ENCODE measurements at places on chromosomes 2 and 18.

- DNase-seq: no peak
Observed at GRCh38 chr2:142892715-142893114, 15.3 kb downstream of the KYNU start.

DNA sequence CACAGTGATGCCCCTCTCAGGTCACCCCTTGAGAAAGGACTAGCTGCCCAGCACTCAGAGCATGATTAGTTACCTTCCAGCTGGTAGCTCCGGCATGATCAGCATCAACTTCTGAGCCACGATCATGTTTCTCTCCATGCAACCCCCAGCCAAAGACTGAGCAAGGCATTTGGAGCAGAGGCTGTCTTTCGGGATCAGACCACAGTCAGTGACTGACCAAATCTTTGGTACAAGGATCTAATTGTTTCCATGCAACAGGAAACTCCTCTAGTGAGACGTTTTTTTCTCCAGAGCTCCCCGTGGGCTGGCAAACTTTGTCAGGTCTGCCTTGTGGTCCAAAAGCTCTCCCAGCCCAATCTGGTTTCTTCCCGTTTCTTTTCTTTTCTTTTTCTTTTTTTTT lies 244.3 kb downstream of the METTL4 start:
- DNase-seq: no peak

DNA sequence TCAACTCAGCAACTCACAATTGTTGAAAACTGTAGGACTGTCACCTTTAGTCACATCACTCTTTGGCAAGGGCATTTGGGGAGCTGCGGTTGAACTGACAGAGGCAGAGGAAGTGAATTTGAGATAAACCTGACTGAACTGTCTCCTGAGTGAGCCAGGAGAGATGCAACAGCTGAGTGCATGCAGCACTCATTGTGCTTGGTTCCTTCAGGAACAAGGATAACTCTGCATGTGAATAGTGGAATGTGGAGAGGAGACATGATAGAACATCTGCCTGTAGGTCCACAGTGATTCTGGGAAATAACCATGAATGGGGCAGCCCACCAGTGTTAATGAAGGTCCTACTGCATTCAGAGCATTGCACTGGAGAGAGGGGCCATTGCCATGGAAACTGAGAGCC lies 494.7 kb downstream of the STK39 start:
- DNase-seq: no peak

- DNase-seq: no peak
Observed at GRCh38 chr2:30448308-30448707, 1.3 kb downstream of the LCLAT1 start.

DNA sequence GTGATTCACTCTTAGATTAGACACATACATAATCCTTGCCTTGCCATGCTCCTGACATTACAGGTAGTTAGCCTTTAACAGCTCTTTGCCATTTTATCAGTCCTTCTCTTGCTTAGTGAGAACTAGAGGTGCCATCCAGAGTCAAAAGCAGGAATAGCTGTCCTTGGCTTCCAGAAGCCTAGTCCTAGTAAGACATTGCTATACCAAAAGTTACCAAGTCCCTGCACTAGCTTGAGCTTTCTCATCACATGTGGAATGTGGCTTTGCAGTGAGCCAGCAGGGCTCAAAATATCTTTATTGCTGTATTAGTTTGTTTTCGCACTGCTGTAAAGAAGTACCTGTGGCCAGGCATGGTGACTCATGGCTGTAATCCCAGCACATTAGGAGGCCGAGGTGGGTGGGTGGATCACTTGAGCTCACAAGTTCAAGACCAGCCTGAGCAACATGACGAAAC lies 104.7 kb upstream of the NOSTRIN start:
- no peak for DNase-seq

DNA sequence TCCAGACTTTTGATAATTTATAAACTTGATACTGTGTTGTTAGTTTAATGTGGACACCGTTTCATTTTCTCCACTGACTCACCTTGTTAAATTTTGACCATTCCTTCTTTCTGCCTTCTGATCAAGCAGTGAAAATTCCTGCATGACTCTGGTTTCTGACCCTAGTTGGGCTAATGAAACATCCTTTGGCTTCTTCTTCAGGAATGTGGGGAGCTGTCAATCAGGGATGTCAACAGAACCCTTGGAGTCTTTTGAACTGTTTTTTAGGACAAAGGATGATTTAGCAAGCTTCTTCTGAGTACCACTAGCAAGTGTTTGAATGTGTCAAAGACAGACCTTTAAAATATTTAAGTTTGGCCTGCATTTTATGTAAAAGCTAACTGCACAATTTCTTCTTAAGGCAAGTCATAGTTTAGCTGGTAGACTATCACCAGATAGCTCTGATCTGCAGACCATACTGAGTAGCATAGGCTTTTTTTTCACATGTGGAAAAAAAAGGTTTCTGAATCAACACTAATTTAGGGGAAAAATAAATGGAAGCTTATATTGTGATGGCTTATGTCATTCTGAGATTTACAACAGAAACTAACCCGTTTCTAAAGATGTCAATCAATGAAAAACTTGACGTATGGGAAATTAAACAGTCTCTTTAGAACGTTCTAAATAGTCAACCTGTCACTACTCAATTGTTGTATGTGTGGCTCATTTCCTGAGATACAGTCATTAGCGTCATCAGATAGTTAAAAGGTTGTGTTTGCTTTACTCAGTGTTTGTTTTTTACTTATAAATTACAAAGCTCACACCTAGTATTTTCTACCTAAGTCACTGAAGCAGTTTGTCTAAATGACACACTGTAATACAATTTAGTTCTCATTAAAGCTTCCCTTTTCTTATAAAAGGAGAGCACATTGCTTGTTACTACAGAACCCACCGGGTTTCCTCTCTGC lies 311.4 kb downstream of the PTPRM start:
- no peak for DNase-seq

- no peak for DNase-seq
Observed at GRCh38 chr2:45886171-45886663, 234.7 kb downstream of the PRKCE start.

DNA sequence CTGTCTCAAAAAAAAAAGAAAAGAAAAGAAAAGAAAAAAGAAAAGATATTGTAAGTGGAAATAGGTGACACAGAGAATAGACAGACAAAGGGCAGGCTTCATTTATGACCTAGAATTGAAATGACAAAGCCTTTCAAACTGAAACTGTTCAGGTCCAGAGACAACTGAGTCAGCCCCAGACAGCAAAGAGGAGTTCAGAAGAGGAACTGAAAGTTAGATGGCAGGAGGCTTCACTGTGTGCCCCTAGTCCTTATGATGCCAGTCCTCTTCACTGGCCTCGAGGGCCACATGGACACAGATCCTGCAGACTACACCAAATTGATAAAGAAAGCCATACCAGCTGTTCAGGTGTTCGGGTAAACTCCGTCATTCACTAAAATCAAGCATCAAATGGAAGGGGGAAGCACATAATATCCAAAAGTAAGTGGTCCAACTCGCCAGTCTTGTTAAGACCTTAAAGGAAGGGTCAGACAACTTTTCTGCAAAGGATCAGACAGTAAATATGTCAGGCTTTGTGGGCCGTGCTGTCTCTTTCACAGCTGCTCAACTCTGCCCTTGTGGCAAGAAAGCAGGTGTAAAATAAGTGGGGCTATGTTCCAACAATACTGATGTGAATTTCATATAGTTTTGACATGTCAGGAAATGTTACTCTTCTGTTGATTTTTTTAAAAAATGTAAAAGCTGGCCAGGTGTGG lies 231.9 kb upstream of the MGAT5 start:
- DNase-seq: peak; percentile 56

GRCh38 chr2:147224070-147224469 lies 620.8 kb upstream of the ACVR2A start:
- no peak for DNase-seq

- DNase-seq: no peak
Observed at GRCh38 chr2:69581774-69582581, 61.6 kb downstream of the AAK1 start.

DNA sequence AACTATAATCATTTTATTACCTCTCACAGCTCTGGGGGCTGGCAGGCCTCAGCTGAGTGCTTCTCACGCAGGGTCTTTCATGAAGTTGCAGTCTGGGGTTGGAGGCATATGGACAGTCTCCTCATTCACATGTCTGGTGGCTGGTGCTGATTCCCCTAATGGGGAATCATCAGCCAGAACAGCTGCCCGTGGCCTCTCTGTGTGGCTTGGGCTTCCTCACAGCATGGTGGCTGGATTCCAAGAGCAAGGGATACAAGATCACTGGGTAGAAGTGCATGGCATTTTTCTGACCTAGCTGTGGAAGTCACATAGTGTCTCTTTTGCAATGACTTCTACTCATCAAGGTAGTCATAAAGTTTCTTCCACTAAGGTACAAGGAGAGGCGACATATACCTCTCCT lies 59.0 kb upstream of the LAPTM4A start:
- DNase-seq: no peak

DNA sequence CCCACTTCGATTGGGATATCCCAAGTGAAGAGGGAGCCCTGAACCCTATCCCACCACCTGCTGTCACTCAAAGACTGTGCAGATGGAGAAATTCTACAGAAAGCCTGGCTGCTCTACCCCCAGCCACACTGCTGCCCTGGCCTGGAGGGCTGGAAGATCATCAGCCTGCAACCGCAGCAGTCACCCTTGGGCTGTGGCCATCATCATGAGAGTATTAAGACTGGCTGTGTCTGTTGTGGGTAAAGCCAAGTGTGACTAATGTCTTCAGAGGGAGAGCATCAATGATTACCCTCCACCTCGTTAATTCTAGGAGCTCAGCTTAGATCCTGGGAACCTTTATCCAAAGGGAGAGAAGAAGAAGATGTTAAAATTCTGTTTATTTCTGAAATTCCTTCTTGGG lies 221.5 kb downstream of the TFCP2L1 start:
- no peak for DNase-seq

DNA sequence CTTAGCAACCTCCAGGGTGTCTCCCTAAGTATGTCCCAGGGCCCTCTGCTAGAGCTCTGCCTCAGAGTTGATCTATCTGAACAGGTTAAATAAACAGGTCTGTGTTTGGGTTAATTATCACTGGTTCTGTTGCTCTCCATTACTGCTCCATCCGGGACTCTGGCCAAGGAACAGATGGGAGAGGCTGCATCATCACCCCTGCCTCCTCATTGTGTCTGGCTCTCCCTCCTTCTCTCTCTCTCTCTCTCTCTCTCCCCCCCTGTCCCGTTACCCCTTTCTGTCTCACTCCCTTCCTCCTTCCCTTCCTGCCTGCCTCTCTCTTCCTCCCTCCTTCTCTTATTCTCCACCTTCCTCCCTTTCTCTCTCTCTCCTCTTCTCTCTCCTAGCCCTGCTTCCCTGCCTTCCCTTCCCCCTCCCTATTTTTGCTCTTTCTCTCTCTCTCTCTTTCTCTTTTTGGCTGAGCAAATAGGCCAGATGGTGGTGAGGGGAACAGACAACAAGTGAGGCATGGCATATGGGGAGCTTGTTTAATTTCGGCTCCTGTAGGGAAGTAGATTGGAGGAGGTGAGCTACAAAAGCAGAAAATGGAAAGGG lies 62.1 kb downstream of the SETBP1 start:
- no peak for DNase-seq

GRCh38 chr18:8911408-8912340 lies 190.8 kb upstream of the NDUFV2 start:
- peak; percentile 10 for DNase-seq

DNA sequence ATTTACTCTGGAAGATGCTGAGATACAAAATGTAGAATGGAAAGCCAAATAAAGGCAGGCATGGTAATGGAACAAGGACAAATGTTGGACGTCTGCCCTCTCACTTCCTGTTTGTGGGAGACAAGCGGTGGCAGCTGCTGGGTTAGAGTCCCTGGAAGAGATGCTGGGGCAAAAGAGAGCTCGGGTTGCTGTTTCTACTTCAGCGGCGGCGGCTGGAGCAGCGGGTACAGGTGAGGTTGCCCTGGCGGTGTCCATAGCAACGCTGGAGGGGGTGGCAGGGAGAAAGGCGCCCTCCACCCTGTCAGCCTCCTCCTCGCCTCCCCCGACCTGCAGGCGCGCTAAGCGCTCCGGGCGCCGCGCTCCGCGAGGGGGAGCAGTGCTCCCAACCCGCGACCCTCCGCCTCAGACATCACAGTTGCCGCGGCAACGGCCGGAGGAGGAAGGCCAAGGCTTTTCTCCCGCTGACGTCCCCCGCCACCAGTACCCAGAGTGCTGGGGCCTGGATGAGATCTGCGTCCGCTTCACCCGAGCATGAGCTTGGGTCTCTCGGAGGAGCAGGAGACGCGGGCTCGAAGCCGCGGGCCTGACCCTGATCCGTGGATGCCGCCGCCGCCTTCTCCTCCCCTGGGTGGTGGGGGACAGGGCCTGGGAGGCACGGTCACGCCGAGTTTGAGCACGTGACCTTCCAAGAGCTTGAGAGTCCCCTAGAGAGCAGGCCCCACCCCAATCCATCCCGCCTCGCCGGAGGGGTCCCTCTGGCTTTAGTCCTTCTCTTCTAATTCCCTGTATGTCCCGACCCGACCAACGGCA lies 65.6 kb downstream of the NOL4 start:
- DNase-seq: no peak

GRCh38 chr2:119490653-119491195 lies 33.6 kb downstream of the SCTR start:
- no peak for DNase-seq

DNA sequence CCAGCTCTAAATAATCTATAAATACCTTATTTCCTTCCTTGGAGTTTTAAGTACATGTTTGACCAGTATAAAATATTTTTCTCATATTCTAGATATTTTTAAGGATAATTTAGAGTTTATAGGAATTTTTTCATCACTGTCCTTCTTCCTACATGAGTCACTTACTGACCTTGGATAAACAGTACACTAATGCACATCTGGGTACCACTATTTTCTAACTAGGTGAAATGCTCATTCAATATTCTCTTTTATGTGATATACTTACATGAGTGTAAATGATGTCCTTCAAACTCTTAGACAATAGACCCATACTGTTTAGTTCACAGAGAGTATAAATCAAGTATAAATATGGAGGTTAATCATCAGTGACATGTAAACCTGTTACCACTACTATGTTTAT lies 1574.2 kb upstream of the ACVR2A start:
- no peak for DNase-seq

DNA sequence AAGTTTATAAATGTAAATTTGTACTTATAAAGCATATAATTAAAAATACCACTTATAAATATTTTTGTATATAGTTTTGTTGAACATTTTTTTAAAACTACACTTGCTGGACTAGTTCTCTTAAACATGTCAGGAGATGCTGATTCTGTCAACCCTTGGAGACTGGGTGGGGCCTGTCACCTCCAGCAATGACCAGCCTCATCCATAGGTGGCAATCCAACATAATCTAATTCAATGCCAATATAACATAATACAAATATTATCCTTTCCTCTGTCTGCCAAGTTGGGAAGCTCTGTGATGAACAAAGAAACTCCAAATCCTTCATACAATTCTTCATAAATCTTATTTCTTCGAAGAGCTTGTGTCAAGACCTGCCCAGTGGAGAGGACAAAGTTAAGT lies 140.4 kb downstream of the RBMS1 start:
- DNase-seq: no peak

DNA sequence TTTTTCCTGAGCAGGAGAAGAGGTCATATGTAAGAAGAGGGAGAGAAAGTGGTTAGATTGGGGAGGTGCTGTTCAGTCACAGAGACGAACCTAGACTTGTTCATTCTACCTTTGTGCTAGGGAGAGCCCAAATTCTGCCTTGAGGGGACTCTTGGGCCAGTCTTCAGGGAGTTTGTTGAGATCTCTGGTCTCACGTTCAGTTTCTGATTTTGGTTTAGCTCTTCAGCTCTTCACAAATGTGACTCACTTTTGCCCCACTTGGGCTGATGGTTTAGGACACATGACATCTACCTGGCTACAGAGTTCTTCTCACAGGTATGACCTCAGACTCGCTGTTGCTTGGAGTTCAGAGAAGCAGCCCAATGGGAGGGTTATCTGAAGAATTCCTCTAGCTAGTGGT lies 49.2 kb upstream of the DARS1 start:
- DNase-seq: no peak

Data from germinal center (tissue), 1 donor.